Cerebellum (tissue), 4 donors: ENCODE measurements at places on chromosomes 7 and 10. TPM values are rescaled to one million over a fixed set of nuclear protein-coding genes. Genes with fewer than 3 reads are reported as not detected.

DNA sequence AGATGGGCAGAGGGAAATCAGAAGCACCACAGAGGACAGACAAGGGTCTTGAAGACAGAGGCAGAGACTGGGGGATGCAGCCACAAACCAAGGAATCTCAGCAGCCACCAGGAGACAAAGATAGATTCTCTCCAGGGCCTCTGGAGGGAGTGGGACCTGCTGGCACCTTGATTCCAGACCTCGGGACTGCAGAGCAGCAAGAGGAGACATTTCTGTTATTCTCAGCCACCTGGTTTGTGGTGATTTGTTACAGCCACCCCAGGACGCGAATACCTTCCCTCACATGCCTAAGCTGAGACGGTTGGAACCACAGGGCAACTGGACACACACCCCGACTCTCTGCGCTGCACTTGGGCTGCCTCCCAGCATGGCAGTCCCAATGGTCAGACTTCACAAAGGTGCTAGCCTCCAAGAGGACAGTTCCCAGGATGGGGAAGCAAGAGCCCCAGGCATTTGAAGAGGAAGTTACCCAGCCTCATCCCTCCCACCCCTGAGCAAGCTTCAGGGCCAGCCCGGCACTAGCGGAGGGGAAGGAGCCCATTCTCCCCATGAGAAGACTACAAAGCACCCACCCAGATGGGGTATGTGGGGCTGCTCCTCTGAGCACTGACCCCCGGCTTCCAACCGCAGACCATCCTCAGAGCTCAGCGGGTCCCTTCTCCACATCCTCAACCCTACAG lies 104.6 kb upstream of the INSIG1 start:
- no peak for DNase-seq

DNA sequence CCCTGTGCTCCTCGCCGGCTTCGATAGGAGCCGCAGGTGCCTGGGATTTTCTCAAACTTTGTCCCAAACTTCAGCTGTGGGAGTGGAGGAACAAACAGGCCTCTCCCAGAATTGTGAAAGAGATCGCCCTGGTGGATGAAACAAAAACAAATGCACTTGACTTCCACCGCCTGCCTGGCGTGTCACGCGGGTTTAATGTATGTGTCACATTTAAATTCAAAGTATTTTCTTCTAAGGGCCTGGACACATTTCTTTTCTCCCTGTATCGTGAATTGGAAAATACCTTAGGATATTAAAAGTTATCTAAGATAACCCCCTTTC lies 694 bp upstream of the WASL start:
- DNase-seq: no peak

Gene ITIH2
- 14.0 TPM for total RNA-seq

DNA sequence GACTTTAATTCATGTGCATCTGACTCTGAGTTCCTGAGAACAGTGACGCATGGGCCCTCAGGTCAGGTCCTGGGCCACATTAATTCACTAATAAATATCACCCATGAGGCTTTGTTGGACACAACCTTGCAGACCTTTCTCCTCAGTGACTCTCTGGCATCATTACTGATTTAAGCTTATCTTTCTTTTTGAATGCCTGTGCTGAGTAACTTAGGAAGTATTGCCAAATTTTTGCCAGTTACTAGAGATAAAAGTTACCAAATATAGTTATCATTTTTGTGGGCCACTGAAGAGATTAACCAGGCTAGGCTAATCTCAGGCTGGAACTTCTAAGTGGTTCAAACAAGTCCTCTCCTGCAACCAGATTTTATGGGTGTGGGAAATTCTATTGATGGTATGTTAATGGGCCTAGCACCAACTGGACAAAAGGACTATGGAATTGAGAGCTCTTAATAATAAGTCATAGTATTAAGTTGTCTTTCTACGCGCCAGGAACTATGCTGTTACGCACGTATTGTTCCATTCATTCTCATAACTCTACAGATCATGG lies 28.8 kb upstream of the PRTFDC1 start:
- no peak for DNase-seq

DNA sequence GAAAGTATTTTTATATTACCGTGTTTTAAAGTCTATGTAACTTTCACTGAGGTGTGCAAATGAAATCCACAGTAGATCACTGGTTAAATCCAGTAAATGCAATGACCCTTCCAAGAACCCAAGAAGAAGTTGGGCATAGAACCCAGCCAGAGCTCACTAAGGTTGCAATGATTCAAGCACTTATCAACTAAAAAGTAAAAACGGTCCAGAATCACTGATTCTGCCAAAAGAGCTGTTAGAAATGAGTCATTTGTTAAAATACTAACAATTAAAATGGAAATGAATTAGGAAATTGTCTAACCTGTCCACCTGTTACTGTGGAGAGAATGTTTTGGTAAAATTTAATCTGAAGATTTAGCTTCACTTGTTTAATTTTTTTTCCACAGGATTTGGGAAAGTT lies 74.4 kb downstream of the ANK3 start:
- no peak for DNase-seq

Gene SMO
- 20.0 TPM for total RNA-seq

Gene ACSL5
- total RNA-seq: 2.0 TPM

DNA sequence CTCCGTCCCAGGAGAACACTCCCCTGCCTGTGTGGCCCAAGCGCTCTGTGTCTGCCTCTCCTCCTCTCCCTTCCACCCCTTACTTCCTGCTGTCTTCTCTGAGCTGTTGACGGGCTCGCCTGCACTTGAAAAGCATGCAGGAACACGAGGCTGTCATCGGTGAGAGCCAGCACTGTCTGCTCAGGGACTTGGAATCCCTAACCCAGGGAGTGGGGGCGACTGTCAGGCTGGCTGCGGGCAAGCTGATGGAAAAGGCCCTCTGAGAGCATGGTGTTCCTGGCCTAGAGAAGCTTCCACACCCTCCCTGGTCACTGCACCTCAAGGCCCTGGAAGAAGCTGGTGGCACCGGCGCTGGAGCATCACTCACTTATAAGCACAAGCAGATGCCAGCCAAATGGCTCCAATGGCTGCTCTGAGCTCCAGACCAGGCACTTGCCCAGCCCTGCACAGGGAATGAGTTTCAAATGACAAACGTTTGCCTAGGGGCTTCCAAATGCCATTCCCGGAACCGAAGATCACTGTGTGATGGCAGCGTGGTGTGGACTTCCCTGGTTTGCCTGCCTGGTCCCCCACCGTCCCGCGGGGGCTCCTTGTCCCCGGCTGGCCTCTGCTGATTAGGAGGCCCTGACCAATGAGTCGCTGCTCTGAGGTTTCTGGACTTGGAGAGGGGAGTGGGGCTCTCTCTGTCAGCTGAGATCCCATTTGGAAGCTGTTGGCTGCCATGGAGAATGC lies 56.7 kb upstream of the EBF3 start:
- DNase-seq: no peak

Gene TSPAN15
- 15.1 TPM for total RNA-seq

GRCh38 chr7:30634193-30634626 lies 39.5 kb downstream of the GARS1 start:
- DNase-seq: no peak

DNA sequence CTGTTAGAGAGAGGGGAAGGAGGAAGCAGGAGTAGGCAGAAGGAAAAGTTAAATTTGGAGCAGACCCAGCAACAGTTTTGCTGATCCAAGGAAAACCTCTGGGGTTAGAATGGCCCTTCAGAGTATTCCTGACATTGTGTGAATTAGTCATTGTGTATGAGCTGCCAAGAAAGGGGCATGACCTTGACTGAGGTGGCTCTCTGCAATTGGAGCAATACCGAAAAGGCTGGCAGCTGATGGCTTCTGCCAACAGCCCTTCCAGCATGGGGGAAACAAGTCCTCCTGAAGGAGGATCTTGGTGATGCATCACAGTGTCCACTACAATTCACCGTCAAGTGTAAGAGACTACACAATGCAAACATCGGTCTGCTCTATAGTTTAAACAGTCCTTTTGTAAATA lies 20.6 kb upstream of the WASL start:
- no peak for DNase-seq

Gene AKR1B15
- total RNA-seq: not detected

DNA sequence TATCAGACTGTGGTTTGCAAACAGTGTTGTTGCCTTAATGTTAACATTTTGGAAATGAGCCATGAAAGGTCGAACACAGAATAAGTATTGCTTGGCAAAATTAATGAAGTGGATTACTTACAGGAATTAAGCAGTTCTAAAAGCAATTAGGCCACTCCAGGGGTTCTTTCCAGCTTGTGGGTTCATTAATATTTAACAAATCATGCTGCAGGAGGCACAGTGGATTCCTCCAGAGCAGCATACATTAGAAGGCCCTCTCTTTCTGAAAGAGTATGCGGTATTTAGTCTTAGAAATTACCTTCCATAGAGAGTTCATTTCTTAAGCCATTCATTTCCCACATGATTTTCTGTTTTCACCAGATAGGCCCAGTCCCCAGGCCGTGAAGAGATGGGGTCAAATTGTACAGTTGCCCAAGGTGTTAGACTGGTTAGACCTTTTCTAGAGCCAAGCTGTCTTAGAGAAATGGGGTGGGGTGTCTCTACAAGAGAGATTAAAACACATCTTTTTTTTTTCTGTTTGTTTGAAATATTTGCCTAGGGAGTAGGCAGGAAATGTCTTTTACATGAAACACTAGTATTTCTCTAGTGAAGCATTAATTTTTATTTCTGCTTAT lies 40.0 kb upstream of the AGR3 start:
- no peak for DNase-seq

Gene ASZ1
- not detected for total RNA-seq
